ENCODE measurements at places on chromosomes 12 and 14.

- DNase-seq, result no peak
Observed at GRCh38 chr12:121668750-121669520, 519 bp downstream of the MORN3 start.

DNA sequence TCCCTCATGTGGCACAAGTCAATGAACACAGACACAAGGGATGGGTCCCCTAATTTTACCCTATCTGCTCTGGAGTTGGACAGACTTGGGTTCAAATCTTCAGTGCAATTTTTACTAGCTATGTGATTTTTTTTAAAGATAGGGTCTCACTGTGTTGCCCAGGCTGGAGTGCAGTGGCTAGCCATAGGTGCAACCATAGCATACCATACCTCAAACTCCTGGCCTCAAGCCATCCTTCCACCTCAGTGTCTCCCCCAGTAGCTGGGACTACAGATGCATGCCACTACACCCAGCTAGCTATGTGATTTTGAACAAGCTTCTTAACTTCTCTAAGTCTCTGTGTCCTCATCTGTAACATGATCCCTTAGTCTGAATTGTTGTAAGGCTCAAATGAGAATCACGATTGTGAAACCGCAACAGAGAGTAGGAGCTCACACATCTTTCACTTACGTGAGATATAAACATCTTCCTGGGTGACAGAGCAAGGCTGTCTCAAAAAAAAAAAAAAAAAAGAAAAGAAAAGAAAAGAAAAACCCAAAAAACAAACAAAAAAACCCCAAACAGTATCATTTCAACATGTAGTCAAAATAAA is 4.7 kb downstream of the CALCOCO1 start:
- no peak for DNase-seq

- DNase-seq, result no peak
Observed at GRCh38 chr12:12874029-12874428, 17.3 kb upstream of the GPRC5A start.

DNA sequence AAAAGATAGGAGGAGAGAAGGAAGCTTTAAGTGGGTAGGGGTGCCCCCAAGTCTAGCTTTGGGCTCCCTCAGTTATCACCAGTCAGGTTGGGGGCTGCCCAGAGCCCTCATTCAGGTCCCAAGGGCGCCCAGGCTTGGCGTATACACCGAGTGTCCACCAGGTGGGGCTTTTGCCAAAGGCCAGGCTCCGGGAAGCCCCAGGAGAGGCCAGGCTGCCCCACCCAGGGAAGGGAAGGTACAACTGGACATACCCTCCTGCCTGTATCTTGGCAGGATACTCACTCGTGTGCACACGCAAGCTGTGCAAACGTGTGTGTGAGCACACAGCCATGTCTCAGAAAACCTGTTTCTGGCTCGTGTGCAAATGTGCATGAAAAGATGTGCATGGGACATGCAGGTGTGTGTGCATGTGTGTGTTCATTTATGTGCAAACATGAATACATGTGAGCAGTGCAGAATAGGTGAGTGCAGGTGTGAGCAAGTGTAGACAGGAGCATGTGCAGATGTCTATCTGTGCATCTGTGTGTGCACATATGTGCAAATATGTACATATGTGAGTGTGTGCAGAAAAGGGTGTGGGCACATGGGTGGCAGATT is 103.9 kb upstream of the MYL2 start:
- DNase-seq, result peak; percentile 55

DNA sequence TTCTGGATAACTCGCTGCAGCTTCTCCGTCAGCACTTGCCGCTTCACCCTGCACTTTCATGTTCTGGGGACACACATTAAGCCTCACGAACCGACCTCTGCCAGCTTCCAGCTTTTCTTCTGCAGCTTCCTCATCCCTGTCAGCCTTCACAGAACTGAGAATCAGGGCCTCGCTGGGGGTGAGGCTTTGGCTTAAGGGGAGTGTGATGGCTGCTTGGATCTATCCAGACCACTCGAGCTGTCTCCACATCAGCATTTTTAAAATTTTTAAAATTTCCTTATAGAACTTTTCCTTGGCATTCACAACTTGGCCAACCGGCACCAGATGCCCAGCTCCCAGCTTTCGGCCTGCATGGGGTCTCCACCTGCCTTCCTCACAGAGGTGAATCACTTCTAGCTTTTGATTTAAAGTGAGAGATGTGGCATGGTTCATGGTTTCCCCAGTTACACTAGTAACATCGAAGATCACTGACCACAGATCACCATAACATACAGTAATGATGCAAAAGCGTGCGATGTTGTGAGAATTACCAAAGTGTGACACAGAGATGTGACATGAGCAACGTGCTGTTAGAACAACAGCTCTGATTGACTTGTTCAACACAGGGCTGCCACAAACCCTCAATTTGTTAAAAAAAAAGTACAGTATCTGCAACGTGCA is 139.1 kb upstream of the C14orf180 start:
- no peak for DNase-seq

DNA sequence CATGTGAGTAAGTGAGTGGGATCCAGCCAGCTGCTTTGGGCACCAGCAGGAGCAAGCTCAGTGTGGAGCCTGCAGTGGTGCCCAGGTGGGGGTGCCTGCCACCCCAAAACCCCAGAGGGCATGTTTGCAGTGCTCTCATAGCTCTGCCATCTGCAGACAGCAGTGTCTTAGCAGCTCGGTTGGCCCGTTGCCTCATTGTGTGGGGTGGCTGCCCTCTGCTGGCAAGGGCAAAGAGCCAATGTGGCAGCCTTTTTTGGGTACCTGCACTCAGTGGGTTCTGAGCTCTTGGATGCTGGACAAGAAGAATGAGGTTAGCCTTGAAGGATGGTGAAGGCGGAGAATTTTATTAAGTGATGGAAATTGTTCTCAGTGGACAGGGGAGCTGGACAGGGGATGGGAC is 52.3 kb downstream of the NEUROD4 start:
- peak; percentile 65 for DNase-seq

DNA sequence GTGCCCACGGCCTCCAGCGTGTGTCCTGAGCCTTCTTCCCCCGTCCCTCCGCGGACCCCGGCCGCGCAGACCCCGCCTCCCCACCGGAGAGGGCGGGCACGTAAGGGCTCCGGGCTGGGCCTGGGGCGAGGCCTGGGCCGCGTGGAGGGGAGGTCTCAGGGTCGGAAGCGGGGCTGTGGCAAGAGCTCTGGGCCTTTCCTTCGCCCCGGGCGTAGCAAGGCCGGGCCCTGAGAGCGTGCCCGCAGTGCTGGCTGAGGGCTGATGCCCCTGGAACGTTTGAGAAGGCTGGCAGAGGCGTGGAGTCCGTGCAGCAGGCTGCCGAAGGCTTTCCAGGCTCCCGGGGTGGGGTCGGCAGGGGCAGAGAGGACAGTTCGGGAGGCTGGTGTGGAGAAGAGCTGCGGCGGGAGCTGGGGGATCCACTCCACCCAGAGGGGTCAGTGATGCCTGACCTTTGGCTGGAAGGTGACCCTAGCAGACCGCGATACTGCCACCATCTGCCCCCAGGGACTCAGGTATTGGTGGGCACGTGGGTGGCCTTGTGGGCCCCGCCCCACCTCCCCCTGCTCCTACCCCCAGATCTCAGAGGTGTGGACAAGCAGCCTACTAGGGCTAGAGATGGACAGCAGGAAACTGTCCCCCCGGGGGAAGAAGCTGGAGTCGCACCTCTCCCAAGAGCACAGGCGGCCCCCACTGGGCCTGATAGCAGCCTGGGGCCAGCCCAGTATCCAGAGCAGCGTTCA is 558 bp downstream of the TEX22 start:
- DNase-seq, result peak; percentile 56

- DNase-seq, result no peak
Observed at GRCh38 chr12:68971404-68971803, 38.4 kb upstream of the CPM start.

DNA sequence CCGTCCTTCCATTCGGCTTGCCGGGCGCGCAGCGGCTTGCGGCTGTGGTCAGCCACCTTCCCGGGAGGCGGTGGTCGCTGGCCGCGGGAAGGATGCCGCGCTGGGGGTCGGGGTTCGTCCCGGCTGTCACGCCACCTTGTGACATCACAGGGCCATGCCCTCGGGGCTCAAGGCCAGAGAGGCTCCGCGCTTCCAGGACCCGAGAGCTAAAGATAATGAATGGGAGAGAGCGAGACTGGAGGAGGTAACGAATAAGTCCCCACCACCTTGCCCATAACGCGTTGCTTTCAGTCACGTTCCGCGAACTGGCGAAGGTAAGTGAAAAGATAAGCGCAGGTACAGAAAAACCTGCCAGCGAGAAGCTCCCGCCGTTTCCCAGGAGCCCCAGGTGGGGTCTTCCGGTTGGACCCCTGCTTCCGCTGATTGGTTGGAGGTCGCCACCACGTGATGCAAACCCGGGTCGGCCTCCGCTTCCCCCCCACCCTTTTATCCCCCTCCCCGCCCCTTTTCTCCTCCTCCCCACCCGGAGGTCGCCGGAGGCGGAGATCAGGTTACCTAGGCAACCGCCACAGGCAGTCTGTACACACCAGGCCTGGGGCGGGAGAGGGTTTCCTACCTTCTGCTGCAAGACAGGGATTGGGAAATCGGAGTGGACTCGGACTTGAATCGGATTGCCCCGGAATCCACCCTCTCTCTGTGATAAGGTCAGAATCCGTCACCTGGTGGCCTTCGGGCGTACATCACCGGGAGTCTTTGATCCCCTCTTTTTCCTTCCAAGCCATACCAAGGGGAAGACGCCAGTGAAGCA is at the start of gene LRRC9:
Gene LRRC9 (plus strand): TSS at position 575 of the 808 bp plus-strand sequence.
- DNase-seq, result no peak

DNA sequence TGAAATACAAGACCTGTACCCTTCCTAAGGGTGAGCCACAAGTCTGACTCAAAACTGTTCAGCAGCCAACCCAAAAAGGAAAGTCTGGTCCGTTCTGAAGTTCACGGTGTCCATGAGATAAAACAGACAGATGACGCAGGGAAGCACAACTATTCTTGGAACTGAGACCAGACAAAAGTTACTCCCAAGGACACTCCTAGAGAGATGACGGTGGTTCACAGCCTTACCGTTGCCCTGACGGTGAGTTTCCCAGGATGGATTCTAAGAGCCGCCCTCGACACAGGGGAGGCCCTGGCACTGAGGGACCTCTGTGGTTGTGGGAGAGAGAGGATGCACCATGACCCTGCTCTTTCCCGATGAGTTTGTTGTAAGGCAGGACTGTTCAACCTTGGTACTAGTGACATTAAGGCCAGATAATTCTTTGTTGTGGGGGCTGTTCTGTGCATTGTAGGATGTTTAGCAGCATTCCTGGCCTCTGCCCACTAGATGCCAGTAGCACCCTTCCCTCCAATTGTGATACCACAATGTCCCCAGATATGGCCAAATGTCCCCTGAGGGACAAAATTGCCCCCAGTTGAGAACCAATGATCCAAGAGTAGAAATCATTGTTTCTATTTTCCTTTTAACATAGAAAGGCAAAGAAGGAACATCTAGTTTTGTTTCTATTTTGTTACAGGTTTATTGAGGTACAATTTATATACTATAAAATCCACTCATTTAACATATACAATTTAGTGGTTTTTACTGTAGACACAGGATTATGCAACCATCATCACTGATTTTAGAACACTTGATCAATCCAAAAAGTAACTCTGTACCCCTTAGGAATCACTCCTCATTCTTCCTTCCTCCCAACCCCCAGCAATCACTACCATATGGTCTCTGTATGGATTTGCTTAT is 23.0 kb downstream of the OR10P1 start:
- DNase-seq, result no peak

GRCh38 chr12:84484798-84485197 is 427.8 kb downstream of the SLC6A15 start:
- DNase-seq, result no peak

DNA sequence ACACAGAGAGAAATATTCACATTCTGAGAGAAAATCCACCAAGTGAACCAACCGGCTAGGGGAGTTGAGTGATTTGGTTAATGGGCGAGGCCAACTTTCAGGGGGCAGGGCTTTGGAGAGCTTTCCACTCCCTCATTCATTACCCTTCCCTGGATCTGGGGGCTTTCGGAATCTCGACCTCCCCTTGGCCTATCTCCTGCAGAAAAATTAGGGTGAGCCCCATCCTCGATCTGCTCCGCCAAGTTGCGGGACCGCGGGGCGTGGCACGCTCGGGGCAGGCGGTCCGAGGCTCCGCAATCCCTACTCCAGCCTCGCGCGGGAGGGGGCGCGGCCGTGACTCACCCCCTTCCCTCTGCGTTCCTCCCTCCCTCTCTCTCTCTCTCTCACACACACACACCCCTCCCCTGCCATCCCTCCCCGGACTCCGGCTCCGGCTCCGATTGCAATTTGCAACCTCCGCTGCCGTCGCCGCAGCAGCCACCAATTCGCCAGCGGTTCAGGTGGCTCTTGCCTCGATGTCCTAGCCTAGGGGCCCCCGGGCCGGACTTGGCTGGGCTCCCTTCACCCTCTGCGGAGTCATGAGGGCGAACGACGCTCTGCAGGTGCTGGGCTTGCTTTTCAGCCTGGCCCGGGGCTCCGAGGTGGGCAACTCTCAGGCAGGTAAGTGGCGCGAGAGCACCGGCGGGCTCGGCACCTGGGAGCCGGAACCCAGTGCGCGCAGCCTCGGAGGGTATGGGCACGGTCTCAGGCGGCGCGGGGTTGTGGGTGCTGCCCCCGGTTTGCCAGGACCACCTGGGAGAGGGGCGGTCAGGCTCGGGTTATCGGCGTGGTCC is at the start of gene ERBB3:
Gene ERBB3 (plus strand): TSS at position 443 of the 833 bp plus-strand sequence. CDS start 136 bp downstream, at position 579.
- DNase-seq, result peak; percentile 58

DNA sequence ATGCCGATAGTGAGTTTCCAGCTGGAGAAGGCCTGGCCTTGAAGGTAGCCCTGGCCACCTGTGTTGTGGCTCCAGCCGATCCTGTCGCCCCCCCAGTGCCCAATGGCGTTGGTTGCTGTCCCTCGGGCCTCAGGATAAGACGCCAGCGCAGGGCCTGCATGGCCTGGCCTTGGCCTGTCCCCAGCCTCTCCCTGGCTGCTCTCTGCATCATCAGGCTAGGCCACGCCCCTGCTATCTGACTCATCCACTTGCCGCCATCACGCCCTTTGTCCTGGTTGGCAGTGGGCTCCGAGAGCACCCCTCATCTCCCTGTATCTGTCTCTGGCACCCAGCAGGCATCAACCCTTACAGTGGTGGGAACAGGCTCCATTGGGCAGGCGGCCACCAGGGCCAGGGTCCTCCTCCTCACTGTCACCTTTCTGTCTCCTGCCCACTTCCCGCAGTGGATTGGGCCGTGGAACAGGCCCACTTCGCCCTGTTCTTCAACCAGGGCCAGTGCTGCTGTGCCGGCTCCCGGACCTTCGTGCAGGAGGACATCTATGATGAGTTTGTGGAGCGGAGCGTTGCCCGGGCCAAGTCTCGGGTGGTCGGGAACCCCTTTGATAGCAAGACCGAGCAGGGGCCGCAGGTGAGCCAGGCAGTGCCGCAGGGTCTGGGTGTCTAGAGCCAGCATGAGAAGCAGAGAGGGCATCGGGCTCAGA is 25.6 kb downstream of the ALDH2 start:
- no peak for DNase-seq

- no peak for DNase-seq
Observed at GRCh38 chr12:130132831-130133511, 29.3 kb upstream of the FZD10 start.
